ENCODE measurements at places on chromosomes 7 and 10.

- peak; percentile 19 for DNase-seq
These were observed 59.7 kb upstream of the CCDC6 start for GRCh38 chr10:59965899-59966650.

DNA sequence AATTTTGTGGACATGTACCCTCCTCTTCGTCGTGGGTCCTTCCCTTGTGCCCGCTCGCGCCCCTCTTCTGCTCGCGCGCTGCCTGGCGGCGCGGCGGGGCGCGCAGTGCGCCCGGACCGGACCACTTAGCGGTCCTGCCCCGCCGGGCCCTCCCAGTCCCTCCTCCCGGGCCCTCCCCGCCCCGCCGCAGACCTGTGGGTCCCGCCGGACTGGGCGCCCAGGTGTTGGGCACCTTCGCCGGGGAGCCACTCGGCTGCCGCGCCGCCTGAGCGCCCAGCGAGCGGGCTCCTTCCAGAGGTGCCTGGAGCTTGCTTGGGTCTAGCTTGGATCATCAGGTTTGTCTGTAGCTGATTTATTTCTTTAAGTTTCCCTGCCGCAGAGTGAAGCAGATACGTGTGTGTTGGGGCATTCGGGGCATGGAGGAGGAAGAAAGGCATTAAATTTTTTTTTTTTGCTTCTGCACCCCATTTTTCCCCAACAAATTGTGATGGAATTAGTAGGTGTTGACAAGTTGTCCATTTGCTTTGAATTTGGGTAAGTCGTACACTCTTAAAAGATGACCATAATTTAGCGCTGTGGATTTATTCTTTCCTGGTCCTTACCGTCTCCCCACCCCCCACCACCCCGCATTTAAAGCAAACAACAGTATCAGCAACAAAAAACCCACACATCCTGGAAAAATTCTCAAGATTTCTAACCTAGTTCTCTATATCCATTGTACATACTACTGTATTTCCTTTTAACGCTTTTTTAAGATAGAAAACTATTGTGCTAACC is 905 bp downstream of the C1GALT1 start:
- DNase-seq: peak; percentile 61

- no peak for DNase-seq
These were observed 1.7 kb downstream of the VDAC2 start for GRCh38 chr10:75212343-75212742.

DNA sequence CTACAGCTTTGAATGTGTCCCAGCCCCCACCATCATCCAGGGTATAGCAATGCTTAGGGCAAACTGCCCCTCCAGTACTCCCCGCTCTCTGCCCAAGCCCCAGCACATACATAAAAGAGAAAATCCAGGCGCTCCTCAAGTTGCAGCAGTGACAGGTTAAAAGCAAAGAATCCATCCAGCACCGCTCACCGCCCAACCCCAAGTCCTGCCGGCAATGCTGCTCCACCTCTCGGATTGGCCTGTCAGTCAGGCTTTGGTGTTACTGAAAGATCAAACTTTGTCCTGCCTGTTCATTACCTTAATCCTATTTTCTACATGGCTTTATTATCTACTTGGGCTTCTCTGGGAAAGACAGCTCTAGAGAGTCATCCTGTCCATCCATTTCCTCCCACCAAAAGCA is 31.9 kb downstream of the DPCD start:
- no peak for DNase-seq
